Right forelimb (tissue), 1 donor: ENCODE measurements at places on chromosomes 12 and 14.
A peak's percentile ranks its signal among the peaks of the same experiment; 100 is the strongest.

DNA sequence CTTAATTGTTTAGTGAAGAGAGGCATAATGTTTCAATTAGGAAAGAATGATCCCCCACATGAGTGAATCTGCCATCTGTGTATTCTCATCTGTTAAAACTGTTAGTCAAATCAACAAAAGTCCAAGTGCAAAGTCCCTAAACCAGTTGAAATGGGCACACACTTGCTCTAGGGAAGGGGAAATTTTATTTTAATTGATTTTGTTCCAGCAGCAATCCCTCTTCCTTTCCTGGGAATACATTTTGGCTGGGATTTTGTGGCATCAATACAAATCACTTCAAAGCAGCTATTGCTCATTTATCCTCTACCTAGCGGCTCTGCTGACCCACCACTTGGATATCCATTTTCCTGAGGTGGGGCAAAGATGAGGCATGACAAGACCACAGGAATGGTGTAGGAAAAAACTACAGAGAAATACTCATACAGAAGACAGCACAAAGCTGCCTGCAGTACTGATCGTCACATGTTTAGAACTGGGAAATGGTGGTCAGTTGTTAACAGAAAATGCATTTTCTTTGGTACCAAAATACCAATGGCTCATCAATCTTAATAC is 9.8 kb upstream of the SSTR1 start:
- no peak for DNase-seq

- DNase-seq, result no peak
These were observed 4.4 kb downstream of the ORMDL2 start for GRCh38 chr12:55822228-55822627.

- peak; percentile 9 for DNase-seq
These were observed 57.7 kb upstream of the DIO3 start for GRCh38 chr14:101503431-101504095.

GRCh38 chr12:9851927-9852326 is 17.2 kb downstream of the CLEC2B start:
- DNase-seq, result no peak

DNA sequence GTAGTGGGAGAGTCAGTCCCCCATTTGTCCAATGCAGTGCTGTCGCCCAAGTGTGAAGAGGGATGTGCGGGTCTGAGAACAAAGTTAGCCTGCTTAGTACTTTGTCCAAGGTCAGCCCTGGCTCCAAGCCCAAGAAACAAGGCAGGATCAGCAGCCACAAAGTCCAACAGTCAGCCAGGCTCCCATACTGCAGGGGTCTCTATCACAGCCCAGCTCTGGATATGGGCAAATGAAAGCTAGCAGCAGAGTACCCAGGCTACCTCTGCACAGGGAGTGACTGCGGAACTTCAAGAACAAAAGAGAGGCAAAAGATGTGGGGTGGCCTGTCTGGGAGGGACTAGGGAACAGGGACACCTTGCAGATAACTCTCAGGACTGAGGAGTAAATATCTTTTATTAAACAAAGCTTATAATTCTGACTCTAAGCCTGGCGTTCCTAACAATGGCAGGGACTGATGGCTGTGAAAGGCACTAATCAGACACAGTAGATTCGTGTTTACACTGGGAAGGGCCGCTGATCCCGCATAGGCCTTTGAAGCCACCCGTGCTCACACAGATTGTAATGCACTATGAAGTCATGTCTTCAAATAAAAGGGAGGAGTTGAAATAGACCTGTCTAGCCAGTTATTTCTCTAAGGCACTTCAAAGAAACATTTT is 91.0 kb upstream of the EEA1 start:
- no peak for DNase-seq

GRCh38 chr14:65287264-65288131 is 125.0 kb upstream of the FUT8 start:
- DNase-seq, result no peak

GRCh38 chr14:62301911-62302310 is 539.7 kb downstream of the SNAPC1 start:
- no peak for DNase-seq
